ENCODE measurements at places on chromosomes 2 and 18.

DNA sequence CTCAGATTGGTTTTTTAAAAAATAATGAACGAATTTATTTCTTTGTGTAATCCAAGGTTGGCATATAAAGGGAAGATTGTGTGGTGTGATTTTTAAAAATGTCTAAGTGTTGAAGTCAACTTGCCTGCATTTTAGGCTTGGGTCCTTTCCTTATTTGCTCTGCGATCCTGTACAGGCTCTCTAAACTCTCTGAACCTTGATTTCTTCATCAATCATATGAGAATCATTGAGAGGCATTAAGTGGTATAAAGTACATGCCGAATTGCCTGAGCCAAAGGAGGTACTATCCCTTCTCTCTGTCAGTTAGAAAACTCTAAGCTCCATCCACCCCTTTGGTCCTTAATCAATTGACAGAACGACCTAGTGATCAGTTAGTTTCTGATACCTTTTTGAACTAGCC lies 440.4 kb upstream of the MEX3C start:
- DNase-seq, result no peak

GRCh38 chr18:27769152-27769551 lies 407.8 kb downstream of the CDH2 start:
- DNase-seq, result no peak

GRCh38 chr2:174438146-174438886 lies 42.8 kb downstream of the SCRN3 start:
- no peak for DNase-seq

- no peak for DNase-seq
These were observed at the start of gene IGFBP5 for GRCh38 chr2:216695401-216695821. IGFBP5 (minus strand) TSS chr2:216695549; CDS start chr2:216694775, 774 bp downstream.

GRCh38 chr2:112850588-112850987 lies 14.0 kb upstream of the IL1B start:
- DNase-seq, result no peak

Data from activated gamma-delta T cell treated with Interleukin-2 at 50 U/mL for 16 hours (primary cell).